ENCODE measurements at places on chromosomes 7 and 10.
A peak's percentile ranks its signal among the peaks of the same experiment; 100 is the strongest.

DNA sequence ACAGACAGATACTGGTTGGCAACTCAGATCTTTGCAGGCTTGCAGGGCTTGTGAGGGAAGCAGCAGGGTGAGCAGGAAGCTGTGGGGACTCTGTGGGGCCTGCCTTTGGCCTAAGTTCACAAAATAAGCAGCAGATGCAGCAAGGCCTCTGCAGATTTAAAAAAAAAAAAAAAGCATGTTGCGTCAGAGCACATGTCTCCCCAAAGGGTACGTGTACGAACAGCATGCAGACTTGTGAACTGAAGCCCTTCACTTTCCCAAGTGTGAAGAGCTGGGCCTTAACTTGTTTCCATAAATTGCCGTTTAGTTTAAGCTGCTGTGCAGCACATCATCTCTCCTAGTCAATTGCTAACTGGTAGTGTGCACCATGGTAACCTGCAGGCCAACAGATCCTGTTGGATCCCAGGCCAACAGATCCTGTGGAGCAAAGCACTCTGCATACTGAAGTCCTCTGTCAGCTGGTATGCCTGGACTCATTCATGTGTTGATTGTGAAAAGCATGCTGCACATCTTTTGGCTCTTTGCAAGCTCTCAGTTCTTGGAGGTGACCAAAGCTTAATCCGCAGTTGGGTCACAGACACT is 10.8 kb upstream of the XPNPEP1 start:
- DNase-seq: no peak

DNA sequence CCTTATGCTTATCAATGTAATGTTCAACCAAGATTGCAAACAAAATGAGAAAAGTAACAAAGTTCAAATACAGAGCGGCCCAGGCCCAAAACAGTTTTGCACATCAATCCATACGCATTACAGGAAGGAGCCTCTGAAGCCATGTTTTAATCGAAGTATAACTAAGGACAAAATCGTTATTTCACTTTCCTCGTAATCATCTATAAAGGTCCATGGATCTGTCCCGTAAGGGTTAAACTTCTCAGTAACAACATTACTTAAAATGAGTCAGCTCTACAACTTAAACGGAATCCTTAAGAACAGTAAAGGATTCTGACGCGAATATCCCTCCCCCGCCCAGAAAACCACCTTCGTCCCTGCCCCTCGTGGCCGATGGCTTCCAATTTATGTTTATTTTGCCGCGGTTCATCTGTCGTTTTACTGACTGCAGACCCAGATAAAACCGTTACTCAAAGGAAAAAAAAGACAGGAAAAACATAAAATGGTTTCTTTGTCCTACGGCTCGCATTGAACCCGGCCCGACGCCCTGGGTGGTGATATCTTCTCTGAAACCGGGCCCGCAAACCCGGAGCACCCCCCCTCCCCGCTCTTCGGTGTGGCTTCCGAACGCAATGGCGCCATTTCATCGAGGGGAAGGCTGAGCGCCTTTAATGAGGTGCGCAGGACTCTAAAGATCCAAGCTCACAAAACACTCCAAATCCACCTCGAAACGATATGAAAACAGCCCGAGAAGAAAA is 1.1 kb downstream of the HNRNPA2B1 start:
- DNase-seq: peak; percentile 44

GRCh38 chr10:1778375-1778969 is 41.1 kb upstream of the ADARB2 start:
- DNase-seq: no peak

DNA sequence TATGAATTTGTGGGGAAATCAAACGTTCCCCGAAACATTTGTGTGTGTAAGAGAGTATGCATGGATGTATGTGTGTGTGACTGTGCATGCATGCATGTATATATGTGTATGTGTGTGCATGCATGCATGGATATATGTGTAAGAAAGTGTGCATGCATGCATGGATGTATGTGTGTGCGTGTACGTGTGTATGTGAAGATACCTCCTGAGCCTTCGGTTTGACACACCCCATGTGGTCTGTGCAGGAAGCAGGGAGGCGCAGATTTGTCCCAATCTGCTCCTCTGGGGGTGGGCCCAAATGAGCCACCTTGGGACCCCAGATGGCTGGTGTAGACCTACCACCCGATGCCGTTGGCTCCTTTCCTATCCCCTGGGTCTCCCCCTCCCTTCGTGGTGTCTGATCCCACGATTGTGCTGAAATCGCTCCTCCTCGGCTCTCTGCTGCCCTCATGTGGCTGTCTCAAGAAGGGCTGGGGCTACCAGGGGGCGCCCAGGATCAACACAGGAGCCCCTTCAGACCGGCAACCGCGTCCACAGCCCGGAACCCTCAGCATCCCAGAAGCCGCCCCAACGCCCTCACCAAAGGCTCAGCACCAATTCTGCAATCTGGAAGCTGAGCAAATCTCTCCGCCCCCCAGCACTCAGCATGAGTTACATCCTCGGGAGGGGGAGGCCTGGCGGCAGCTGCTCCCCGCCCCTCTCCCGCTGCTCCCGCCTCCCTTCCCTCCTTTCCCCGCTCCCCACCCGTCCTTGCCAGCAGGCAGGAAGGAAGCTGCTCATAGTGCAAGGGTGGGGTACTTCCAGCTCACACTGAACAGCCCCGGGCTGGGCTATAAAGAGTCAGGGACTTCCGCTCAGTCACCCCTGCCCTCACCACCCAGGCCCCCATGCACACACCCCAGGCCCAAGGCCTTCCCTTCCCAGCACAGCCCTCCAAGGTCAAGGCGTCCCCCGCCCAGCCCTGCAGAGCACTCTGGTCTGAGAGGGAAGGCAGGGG is 2.3 kb upstream of the NOS3 start:
- peak; percentile 44 for DNase-seq

GRCh38 chr7:39184391-39184790 is 206.7 kb downstream of the POU6F2 start:
- no peak for DNase-seq

DNA sequence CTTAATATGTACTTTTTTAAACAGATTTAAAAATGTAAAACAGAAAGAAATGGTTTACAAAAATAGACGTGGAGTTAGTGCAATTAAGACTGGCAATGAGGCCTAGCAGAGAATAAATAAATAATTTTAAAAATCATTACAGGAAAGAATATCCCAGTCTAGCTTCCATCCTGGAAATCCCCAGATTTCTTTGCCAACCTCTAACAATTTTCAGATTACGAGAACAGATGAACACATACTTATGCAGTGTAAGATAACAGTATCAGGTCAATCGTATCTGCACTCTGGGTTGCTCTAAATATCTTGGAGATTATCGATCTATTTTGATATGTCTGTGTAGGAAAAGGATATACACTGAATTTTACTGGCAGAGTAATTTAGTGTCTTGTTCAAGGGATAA is 210.5 kb downstream of the SEMA3A start:
- DNase-seq: no peak

DNA sequence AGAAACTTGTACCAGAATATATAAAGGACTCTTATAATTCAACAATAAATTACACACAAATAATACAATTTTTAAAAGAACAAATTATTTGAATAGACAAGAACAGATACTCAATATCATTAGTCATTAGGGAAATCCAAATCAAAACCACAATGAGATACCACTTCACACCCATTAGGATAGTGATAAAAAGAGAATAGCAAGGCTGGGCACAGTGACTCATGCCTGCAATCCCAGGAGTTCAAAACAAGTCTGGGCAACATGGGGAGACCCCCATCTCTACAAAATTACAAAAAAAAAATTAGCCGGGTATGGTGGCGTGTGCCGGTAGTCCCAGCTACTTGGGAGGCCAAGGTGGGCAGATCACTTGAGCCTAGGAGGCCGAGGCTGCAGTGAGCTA is 52.2 kb upstream of the KCNIP2 start:
- DNase-seq: no peak

- DNase-seq: no peak
Observed at GRCh38 chr7:27890205-27890849, 150.4 kb downstream of the TAX1BP1 start.

- no peak for DNase-seq
Observed at GRCh38 chr10:73117976-73118743, 7.9 kb downstream of the NUDT13 start.

DNA sequence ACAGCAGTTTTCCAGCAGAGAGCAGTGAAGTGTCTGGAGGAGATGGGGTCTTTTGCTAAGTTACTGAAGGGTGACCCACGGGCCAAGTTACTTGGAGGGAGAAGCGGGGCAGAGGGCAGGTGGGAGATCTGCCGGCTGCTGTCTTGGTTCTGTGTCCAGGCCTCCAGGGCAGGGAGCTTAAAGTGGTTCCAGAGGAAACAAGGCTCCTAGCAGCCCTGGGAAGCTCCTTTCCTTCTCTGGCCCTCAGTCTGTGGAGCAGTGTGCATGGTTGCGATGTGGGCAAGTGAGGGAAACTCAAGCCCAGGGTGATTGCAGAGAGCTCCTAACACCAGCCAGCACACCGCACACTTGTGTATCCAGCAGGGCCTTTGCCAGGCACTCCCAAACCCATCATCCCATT is 6.3 kb downstream of the GHRHR start:
- no peak for DNase-seq

DNA sequence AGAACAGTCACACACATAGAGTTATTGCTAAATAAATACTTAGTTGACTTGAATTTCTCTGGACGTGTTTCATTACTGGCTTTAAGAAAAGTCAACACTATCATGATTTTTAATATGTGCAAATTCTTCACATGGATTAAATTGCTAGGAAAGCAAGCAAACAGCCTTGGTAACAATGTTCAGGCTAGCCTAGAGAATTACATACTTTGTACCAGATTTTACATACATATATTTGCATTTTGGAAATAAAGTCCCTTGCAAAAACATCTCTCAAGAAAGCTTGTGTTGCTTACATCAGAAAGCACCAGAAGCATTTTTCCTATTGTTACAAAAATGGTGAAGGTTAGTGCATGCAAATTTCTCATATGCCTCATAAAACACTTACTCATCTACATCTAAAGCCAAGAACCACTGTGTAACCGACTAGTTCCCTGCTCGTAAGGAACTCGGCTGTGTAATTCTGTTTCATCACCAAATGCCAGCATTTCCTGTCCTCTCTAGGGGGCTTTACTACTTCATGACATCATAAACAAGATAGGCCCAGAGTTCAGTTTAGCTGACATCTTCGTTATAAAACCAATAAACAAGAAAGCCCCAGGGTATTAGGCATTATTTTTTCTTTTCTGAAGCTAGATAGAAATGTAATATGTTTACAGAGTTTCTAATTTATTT is 87.8 kb downstream of the CFAP58 start:
- DNase-seq: no peak

DNA sequence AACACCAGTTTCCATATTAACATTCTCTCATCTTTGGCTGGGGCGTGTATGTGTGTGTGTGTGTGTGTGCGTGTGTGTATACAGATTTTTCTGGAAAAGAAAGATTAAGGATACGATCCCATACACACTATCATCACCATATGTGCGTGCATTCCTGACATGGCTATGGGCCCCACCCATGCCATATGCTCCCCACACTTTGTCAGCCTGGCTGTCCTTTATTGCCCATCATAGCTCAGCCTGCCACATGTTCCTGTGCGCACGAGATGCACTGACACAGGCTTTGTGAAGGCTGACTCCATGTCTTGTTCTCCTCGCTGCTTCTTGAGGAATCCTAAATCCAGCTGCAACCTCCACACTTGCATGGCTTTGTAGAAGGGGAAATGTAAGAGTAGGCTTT is 984.1 kb downstream of the LRMDA start:
- no peak for DNase-seq

GRCh38 chr10:98790817-98791216 is 344.1 kb upstream of the HPS1 start:
- no peak for DNase-seq

DNA sequence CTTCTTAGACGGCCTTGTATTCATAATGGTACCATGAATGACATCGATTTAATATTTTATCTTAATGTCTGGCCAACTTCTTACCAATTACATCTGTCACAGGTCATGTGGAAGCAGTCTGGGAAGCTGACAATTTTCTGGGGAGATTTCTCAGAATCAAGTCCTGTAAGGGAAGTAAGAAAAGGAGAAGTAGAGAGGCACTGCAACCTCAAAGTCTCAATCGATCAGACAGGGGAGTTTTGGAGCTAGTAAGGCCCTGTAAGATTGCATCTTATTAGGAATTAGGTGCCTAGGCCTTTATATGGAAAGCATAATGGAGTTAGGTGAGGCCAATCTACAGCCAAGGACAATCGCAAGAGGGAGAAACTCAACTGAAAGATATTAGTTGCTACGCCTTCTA is 694.6 kb upstream of the SORCS1 start:
- DNase-seq: no peak

- DNase-seq: no peak
Observed at GRCh38 chr10:75499556-75500160, 68.2 kb downstream of the LRMDA start.

GRCh38 chr7:39510864-39511354 is 55.3 kb upstream of the YAE1 start:
- no peak for DNase-seq

DNA sequence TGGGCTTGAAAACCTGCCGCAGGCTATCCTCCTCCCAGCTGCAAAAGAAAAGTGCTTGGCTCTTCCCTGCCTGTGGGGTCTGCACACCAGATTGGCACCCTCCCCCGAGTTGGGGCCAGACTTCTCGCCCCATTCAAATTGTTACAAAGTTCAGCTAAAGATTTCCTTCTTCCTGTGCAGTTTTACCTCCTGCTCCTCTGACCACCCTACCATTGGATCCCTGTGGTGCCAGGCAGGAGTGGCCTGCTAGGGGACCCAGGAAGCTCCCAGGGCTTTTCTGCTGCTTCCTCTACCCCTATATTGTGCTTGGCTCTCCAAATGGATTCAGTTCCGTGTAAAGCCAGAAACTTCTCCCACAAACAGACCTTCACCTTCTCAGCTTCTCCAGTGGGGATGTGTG is 135.1 kb upstream of the GAD2 start:
- DNase-seq: no peak

DNA sequence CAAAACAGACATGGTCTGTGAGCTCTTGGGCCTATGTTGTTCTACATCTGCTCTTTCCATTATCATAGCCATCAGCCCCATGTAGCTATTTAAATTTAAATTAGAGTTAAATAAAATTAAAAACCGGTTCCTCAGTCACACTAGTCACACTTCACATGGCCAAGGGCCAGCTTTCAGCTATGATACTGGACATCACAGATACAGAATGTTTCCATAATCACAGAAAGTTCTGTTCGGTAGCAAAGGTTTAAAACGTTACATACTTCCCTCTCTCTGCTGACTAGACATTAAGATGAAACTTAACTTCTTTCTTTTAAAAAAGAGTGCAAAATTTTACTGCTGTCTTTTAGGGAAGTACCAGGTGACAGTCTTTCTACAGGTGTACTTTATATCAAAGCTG is 43.0 kb downstream of the SRPK2 start:
- no peak for DNase-seq

DNA sequence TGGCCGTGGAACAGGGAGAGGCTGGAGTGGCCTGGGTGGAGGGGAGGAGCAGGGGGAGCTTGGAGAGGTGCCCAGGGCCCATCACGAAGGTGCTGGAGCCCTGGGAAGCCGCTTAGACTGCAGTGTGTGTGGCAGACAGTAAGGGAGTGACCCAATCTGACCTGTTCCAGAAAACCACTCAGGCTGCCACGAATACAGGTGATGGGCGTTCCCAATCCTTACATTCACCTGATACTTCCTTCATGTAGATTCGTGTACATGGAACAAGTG is 161.7 kb downstream of the SVIL start:
- DNase-seq: no peak

GRCh38 chr10:99758211-99758891 is 24.1 kb upstream of the ABCC2 start:
- no peak for DNase-seq
